Activated CD4-positive, alpha-beta memory T cell treated with anti-CD3 and anti-CD28 coated beads, Interleukin-2, amount 10 ng/mL, durations not matched to agents 7 days and 5 days (primary cell): ENCODE measurements at places on chromosomes 4 and X. TPM values are rescaled to one million over a fixed set of nuclear protein-coding genes. Genes with fewer than 3 reads are reported as not detected.

DNA sequence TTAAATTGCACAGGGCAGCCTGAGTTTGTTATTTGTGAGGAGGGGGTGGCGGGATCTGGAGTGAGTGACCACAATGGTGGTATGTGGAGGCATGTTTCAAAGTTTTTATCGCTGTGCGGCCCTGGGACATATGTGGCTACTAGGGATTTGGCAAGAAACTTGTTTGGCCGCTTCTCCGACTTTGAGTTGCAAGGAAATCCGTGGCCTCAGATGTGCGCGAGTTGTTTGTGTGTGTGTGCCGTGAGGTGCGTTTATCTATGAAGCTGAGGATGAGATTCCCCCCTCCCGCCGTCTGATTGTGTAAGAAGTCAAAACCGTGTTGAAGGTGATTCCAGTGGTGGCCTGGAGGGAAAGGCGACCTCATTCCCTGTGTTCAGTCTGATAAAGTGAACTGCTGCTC is 1.4 kb downstream of the JADE3 start:
- DNase-seq: no peak

- DNase-seq: no peak
These were observed 130.2 kb downstream of the GASK1B start for GRCh38 chr4:158042591-158043030.

The HSD17B13 gene
- total RNA-seq: 0.30 TPM

DNA sequence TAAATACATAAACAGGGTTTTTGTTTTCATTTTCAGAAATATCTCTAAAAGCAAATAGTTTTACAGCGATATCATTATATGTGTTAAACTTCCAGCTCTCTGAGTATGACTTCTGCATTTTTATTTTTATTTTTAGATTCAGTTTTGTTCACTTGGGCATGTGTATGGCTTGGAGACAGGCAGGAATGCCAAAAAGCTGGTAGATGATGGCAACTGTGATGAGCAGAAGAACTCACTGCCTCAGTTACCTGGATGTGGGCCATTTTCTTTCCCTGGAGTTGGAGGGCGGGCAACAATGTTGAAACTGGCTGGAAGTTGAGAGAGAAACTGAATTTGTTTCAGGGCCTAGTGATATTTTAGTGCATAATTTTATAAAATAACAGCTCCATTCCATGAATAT is 266.4 kb downstream of the ARHGAP24 start:
- DNase-seq: no peak

DNA sequence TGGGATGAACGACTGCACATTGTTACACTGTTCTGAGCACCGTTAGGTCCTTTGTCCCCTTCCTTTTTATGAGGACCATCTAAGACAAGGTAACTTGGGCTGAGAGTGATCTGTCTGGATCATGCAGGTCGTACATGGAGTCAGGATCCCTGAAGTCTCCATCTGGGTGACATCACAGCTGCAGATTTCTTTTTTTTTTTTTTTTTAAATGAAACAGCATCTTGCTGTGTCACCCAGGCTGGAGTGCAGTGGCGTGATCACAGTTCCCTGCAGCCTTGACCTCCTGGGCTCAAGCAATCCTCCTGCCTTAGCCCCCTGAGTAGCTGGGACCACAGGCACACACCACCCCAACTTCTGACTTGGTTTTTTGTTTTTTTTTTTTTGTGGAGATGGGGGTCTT is 16.5 kb downstream of the SHROOM2 start:
- DNase-seq: no peak

DNA sequence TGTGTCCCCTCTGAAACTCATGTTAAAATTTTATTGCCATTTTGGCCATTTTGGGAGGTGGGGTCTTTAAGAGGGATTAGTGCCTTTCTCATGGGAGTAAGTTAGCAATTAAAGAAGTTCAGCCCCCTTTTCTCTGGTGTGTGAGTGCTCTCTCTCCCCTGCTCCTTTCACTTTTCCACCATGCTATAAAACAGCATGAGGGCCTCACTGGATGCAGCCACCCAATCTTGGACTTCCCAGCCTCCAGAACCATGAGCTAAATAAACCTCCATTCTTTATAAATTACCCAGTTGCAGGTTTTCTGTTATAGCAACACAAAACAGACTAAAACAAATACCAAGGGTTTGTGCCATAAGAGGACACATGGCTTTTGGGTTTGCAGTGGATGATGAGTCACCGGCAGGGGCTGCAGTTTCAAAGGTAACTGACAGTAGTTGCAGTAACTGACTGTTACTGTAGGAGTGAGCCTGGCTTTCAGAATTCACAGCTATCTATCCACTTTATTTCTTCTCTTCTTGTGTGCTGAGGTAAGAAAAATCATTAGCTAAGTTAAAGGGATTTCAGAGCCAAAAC is 121.5 kb downstream of the PPEF1 start:
- no peak for DNase-seq

The SLC16A2 gene
- 0.05 TPM for total RNA-seq

The DCAF12L2 gene
- total RNA-seq: not detected

The ADAMTS3 gene
- total RNA-seq: not detected

GRCh38 chrX:31168551-31168950 is 96.7 kb upstream of the FTHL17 start:
- no peak for DNase-seq

GRCh38 chr4:118351851-118352827 is 664 bp downstream of the PRSS12 start:
- DNase-seq: no peak

The NCAPG gene
- 82.3 TPM for total RNA-seq

DNA sequence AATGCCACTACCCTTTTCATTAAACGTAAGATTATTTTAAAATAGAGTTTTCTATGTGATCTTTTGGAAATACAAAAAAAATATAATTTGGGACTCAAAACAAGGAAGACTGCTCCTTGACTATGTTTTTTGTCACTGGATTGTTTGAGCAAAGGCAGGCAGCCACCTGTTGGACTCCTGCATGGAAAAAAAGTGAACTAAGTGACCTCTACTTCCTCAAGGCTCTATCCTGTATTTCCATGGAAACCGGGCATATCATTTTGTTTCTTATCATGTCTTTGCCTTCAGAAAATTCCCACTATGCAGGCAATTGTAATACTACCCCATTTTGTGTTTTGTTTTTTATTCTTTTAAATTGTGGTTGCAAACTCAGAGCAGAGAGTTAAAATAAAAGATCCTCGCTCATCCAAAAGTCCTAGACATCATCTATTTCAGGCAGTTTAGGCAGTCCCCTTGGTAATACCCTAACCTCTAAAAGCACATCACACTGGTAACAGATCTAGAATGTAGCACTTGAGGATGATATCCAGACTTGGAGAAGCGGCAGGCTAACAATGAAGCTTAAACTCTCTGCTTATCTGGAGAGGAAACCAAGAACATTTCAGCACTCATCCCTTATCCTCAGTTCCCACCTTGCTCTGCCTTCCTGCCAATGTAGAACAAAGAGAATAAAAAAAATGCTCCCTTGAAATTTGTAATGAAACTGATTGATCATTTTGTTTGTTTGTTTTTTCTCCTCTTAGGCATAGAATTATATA is 165.7 kb downstream of the BANK1 start:
- DNase-seq: no peak

The SORCS2 gene
- total RNA-seq: 0.10 TPM

DNA sequence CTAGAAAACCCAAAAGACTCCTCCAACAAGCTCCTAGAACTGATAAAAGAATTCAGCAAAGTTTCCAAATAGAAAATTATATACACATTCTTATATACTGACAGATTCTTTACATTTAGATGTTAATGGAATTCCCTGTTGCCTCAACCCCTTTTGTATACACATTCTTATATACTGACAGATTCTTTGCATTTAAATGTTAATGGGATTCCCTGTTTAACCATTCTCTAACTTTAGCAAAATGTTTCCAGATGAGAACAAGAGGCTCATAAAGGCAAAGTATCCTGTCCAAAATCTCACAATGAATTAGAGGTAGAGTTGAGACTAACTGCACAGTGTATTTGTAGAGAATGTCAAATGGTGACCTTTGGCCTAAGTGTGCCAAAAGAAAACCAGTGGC is 23.1 kb upstream of the AR start:
- DNase-seq: no peak

DNA sequence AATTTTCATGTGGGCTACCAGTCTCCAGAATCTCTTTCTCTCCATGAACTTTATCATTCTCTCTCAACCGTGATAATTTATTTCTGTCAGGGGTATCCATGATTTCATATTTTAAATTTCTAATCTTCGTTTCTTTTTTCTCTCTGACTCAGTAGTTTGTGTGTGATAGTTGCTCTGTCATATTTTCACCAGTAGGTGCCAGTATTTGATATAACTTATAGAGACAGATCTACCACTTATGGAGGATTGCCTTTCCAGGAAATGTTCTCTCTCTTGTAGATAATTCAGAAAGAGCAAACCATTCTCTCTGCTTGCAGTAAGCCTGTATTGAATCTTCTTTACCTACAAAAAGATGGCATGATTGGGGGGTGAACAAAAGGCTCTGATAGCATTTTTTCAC is 79.3 kb upstream of the DYNLT3 start:
- DNase-seq: no peak

DNA sequence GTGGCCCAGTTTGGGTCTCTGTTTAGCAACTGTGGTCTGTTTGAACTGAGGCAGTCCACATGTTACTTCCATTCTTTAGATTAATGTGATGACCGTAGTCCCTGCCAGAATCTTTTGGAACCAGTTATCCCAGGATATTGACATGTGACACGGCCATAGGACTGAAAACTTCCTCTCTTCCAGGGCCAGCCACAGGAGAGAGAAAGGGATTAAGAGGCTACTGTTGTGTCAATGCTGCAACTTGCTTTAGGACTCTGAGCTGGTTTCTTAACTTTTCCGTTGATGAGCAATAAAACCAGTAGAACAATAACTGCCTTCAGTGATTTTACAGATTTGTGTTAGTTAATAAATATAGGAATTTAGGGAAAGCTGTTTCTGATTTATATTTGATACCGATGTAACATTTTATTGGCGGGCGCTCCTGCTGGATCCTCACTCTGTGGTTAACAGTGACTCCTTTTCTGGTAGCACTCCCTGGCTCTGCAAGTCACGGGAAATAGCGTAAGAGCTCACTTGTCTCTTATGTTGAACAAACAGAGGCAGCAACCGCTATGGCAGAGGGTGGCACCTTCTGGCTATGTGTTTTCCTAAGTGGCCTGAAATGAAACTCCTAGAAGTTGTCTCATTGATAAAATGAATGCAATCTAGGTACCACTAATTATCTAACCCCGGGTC is 2.5 kb downstream of the TENM3 start:
- DNase-seq: no peak

The BRCC3 gene
- total RNA-seq: 25.2 TPM

The PACRGL gene
- total RNA-seq: 8.0 TPM

DNA sequence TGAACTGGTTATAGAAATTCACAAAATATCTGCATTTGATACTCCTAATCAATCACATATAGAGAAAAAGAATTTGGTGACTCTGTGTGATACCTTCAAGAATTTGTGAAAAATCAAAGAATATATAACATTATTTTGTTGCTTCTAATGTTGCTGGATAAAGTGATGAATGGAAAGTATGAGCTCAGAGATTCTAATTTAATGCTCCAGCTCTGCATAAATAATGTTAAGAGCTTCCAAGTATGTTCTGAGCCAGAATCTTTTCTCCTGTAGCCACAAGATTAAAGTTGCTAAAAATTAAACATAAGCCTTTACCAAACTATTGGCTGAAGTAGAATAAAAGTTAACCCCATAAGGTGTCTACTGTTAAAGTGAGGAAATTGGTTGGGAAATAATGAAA is 294.7 kb upstream of the CT83 start:
- DNase-seq: no peak

DNA sequence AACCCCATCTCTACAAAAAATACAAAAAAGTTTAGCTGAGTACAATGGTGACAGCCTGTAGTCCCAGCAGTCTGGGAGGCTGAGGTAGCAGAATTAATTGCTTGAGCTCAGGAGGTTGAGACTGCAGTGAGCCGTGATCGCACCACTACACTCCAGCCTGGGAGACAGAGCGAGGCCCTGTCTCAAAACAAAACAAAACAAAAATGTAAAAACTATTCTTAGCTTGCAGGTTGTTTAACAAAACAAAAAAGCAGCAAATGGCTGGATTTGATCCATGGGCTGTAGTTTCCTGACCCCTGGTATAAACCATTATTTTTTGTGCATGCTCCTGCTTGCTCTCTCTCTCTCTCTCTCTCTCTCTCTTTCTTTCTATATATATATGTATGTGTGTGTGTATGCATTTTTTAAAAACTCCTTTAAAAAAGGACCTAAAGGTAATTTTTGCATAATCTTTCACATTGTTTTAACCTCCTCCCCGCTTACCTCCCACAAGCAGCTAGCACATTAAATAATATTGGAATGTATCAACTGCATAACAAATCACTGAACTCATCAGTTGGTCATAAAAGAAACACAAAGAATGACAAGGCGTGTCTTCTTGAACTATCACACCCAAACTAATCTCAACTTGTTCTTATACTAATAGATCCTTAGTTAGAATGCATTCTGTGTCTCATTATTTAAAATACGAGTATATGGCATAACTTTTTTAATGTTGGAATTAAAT is 4.8 kb downstream of the AREG start:
- DNase-seq: no peak

DNA sequence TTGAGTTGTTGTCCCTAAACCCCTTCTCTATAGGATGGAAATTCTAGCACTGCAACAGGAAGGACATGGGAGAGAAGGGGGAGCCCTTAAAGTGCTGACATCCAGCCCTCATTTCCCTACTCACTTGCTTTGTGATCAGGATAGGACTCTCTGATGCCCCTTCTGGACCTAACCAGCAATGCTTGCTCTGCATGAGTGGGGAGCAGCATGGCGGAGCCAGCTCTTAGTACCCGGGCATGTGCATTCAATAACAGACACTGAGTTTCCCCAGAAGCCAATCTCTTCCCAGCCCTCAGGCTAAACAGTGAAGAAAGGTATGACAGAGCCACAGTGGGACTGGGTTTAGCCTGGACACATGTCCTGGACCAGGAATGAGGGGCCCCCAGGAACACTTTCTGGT is 14.0 kb downstream of the SOD3 start:
- no peak for DNase-seq

DNA sequence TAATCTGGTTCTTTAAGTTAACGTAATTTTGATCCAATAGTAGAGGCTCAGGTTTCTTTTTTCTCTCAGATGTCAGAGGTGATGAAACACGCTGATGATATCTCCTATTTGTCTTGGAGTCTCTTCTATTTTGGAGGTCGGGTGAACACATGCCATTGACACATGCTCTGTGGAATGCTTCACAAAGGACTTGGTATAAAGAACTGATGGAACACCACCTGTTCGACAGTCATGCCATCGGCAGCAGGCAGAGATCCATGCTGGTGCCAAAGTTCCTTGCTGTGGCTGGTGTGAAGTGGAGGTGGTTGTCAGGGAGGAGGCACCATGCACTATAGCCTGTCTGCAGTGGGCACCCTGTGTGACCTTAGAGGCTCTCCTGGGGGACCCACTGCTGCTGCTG is 94.9 kb downstream of the ATP8A1 start:
- no peak for DNase-seq

DNA sequence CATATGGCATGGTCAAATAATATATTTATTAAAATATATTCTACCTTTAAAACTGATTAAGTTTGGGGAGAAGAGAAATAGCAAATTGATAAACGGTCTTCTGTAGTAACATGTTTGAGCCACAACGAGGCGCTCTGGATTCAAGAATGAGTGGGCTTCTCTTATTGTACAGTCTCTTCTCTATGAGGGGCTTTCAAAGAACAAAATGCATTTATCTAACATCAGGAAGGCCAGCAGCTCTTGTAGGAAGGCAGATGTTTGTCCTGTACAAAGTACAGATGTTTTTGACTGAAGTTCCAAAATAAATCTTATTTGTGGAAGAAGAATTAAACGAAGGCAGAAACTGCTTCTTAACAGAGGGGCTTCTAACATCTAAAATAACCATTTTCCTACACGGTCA is 153.6 kb downstream of the RASL11B start:
- no peak for DNase-seq

GRCh38 chrX:17077361-17077760 is 130.9 kb downstream of the REPS2 start:
- no peak for DNase-seq

GRCh38 chr4:41044165-41044564 is 170.2 kb downstream of the APBB2 start:
- DNase-seq: no peak
